ENCODE measurements at places on chromosomes 1 and 21. TPM values are rescaled to one million over a fixed set of nuclear protein-coding genes. Genes with fewer than 3 reads are reported as not detected.

GRCh38 chr1:213779228-213779627 lies 208.5 kb upstream of the PROX1 start:
- DNase-seq, result no peak

DNA sequence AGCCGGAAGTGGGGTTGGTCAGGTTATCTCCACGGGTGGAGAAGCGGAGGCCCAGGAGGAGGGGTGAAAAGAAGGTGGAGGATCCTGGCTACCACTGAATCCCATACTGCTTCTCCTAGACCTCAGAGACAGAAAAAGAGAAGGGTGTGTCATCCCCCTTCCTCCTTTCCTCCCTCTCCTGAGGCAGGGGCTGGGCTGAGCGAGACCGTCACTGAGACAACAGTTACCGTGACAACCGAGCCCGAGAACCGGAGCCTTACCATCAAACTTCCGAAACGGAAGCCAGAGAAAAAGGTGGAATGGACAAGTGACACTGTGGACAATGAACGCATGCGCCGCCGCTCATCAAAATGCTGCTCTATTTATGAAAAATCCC lies 42.1 kb upstream of the NBPF3 start:
- no peak for DNase-seq

Gene IGSF21
- total RNA-seq, result not detected

Gene OR6N1
- not detected for total RNA-seq
